A549 treated with CORT108297 at 1 μM for 4 hours (cell line): ENCODE measurements at places on chromosomes 4 and X. TPM values are rescaled to one million over a fixed set of nuclear protein-coding genes. Genes with fewer than 3 reads are reported as not detected.

The BMP3 gene
- total RNA-seq = not detected in 5 replicates

The PDGFC gene
- total RNA-seq = 2.5 to 3.5 TPM (median 3.1 TPM) in 5 replicates

The DMRTC1B gene
- total RNA-seq = 0.09 to 0.24 TPM in 2 of 5 replicates, not detected in the others

The CXorf51B gene
- total RNA-seq = not detected in 5 replicates

The POU3F4 gene
- not detected in 5 replicates for total RNA-seq

The TSR2 gene
- 53.1 to 57.4 TPM (median 56.3 TPM) in 5 replicates for total RNA-seq

The VCX3A gene
- not detected in 5 replicates for total RNA-seq

The NDP gene
- total RNA-seq = not detected in 5 replicates

The CCNQ gene
- 38.9 to 59.5 TPM (median 57.0 TPM) in 5 replicates for total RNA-seq

The NR0B1 gene
- total RNA-seq = 20.9 to 50.9 TPM (median 32.0 TPM) in 5 replicates

The RTL9 gene
- 0.05 to 0.08 TPM (median 0.06 TPM) in 5 replicates for total RNA-seq

The PFKFB1 gene
- total RNA-seq = 0.06 to 0.14 TPM (median 0.10 TPM) in 5 replicates

The DDIT4L gene
- 0.37 to 0.62 TPM (median 0.43 TPM) in 5 replicates for total RNA-seq

The SAGE1 gene
- total RNA-seq = 0.06 to 0.08 TPM in 2 of 5 replicates, not detected in the others

The CDS1 gene
- total RNA-seq = 0.76 to 1.1 TPM (median 0.78 TPM) in 5 replicates
